ENCODE measurements at places on chromosomes 16 and 17.

DNA sequence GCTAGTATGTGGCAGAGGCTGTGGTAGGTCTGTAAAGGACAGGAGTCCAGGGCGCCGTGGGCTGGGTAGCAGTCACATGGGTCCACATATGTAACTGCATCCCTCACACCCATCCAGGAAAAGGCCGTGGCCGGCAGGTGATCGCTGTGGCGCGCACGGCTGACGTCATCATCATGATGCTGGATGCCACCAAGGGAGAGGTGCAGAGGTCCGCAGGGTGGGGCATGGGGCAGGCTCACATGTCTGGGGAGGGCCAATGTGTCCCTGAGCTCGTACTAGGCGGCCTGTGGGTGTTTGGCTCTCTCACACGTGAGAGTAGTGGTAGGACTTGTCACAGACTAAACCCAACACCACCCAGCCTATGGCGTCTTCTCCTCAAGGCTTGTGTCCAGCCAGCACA, 9.0 kb upstream of the MYO15A start:
- DNase-seq = no peak

GRCh38 chr17:38728290-38728831, 1.8 kb upstream of the CISD3 start:
- DNase-seq = no peak

DNA sequence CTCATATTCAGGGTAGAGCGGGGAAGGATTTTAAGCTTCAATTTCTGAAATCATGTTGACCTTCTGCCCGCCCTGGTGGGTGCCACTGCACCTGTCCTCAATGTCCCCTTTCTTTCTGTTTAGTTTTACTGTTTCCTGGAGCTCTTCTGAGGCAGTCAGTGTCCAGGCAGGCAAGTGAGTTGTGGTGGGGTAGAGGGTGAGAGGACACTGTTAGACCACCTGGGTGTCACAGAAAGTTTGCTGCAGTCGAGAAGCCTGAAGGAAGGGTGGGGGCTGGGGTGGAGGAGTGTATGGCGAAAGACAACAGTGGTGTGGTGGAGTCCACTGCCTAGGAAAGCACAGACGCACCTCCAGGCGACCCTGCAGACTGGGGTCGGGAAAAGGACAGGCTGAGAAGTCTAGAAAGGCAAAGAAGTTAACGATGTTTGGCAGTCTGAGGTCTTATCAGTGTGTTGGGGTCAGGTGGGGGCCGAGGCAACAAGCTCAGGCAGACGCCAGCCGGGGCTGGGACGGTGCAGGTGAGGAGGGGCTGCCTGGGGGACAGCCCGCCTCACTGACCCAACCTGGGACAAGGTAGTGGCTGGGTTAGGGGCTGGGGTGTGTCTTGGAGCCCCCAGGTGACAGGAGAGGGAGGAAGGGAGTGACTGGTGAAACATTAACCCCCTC, 23.3 kb upstream of the HOXB13 start:
- no peak for DNase-seq

GRCh38 chr16:4659363-4660353, 33.7 kb upstream of the NUDT16L1 start:
- DNase-seq = no peak

DNA sequence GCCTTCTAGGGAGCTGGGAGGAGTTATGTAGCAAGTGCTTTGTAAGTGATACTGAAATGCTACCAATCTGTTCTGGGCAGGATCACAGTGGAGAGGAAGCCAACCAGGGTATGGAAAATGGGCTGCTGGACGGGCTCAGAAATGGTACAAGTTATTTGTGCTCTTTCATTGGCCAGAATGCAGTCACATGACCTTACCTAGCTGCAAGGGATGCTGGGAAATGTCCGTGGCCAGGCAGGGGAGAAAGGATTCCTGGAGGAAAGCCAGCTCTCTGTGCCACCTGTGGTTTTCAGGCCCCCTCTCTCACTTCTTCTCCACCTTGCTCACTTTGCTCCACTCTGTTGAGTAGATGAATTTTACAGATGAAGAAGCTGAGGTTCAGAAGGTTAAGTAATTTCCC, 4.8 kb downstream of the EEF2K start:
- DNase-seq = no peak

GRCh38 chr17:50529849-50530248, 2.7 kb upstream of the EPN3 start:
- DNase-seq = no peak

DNA sequence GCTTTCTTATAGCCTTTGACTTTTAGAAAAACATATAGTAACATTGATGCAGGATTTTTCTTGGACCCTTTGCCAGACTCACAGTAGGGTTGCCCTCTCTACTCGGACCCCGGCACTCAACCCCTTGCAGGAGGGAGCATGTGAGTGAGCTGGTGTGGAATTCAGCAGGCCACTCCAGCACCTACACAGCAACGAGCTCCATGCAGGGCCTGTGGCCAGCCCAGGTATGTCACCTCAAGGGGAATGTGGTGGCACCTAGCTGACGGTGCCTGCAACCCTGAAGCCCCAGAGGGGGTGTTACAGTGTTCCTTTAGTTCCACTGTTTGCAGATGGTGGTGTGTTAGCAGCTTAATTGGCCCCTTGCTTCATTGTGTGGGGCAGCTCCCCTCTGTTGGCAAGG, 414.9 kb downstream of the KCNJ2 start:
- no peak for DNase-seq

DNA sequence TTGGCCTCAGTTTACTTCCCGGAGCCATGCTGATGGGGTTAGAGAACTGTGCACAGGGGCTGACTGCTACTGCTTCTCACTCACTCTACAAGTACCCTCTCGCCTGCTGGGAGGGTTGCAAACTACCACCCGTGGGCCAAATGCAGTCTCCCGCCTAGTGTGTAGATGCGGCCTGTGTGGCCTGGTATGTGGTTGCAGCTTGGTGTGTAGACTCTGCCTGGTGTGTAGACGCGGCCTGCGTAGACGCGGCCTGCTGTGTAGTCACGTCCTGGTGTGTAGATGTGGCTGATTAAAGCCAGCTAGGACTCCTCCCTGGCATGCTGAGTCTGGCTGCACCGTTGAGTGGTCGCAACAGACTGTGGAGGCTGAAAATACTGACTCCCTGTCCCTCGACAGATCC, 7.3 kb downstream of the CANT1 start:
- DNase-seq = no peak

DNA sequence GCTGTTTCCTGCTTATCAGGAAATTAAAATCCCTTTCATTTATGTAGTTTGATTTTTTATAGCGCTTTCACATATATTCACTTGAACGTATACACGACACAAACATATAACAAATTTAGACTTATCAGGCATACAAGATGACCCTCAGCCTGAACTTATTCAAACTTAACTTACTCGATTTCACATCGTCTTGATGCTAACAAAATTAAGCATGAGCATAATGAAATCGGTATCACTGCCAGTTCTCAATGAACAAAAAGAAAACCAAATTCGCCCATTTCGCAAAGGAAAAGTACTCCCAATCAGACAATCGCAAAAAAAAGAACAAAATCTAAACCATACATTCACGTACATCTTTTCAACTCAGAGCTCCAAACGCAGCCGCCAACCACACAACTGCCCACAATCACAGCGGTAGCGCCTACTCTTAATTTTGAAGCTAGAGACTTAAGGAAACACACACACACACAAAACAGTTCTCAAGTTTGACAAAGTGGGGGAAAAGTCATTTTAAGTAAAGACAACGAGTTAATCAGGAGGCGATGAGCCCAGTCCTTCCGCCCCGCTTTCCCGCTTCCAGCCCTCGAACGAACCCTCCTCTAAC, 1.1 kb downstream of the GJC1 start:
- DNase-seq = no peak

DNA sequence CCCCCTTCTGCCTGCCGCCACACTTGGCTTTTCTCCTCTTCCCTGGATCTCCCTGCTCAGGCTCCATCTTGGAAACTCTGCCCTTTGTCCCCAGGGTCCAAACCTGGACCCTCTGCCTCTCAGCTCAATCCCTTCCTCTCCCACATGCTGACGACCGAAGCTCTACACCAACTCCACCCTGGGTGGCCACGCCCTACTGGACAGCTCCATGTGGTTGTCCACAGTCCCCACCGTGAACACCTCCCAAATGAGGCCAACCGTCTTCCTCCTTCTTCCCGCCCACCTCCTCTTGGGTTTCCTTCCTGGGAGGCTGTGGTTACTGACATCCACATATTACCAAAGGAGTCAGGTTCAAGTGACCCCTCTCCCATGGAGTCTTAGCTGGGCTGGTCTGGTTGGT, 22.6 kb upstream of the MLKL start:
- no peak for DNase-seq

- no peak for DNase-seq
Observed at GRCh38 chr17:79746889-79747507, 16.3 kb downstream of the ENPP7 start.

DNA sequence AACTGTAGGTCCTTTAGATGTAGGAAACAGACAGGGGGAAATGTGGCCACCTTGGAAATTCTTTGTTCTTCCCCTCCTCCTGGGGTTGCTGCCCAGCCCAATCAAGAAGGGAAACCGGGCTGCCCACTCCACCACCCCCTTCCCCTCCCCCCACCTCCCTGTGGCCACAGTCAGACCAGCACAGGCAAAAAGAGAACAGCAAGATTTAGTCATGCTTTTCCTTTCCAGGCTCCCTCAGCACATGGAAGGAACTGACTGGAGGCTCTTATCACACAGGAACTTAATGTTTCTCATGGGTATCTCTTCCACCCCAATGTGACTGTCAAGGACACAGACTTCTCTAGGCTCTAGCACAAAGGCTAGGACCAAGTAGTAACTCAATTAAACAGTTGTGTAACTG, 3.0 kb upstream of the CCL1 start:
- DNase-seq = no peak

DNA sequence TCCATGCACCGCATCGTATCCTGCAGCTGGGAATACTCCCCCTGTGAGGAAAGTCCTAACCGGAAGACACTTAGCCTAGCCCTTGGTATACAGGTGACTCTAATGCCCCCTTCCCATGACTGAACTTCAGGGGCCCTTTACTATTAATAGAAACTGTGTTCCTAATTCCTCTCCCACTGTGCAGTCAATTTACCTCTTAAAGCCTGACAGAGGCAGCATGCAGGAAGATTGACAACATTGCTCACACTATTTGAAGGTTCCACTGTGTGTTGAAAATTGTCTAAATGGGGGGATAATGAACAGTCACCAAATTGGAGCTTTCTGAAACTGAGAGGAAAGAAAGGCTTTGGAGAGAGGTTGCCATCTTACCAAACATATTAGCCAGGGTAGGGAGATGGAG, 222.6 kb downstream of the SHISA9 start:
- no peak for DNase-seq

- DNase-seq = no peak
Observed at GRCh38 chr17:69410671-69411070, 3.8 kb upstream of the MAP2K6 start.

- DNase-seq = no peak
Observed at GRCh38 chr16:59212492-59213024, 478.4 kb upstream of the GOT2 start.

DNA sequence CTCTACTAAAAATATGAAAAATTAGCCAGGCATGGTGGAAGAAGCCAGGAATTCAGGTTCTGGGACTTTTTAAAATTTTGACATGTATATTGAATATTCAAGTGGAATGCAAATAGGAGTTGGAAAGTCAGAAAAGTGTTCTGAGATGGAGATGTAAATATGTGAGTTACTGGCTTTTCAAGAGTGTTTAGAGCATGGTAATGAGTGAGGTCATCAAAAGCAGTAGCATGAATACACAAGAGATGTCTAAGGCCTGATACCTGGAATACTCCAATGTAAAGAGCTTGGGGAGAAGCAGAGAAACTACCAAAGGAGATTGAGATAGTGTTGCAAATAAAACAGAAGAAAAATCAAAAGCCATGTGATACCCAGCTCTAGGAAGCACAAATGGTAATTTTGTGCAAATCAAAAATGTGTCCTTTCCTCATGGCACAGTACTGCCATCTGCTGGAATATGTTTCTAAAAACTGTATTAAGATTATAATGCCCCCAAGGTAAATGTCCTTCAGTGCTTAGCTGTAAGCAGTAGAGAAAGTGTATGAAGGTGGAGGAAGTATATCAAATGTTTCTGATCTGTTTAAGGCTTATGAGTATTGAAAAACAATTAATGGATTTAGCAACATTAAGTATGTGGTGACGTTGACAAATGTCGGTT, 908.4 kb downstream of the KCNJ18 start:
- no peak for DNase-seq

GRCh38 chr16:21260870-21261791, 17.0 kb downstream of the CRYM start:
- no peak for DNase-seq

- DNase-seq = no peak
Observed at GRCh38 chr17:81666092-81666341, 388 bp downstream of the OXLD1 start.

- no peak for DNase-seq
Observed at GRCh38 chr16:4837733-4838501, 9.2 kb downstream of the GLYR1 start.

DNA sequence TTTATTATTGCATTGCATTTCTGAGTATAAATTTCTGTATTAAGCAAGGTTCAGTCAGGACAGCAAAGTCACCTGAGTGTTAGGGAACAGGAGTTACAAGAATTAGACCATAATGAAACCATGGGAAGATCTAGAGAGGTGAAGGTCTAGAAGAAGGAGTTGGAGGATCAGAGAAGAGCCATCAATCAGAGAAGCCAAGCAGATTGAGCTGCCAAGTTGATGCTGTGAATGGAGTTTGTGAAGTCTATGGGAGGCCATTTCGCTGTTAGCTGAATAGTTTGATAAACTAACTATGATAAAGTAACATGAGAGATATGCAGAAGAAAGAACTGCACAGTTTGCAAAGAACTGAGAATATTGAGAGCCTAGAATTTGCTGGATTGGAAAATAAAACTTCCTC, 40.4 kb downstream of the FBXL20 start:
- DNase-seq = no peak

GRCh38 chr17:7618608-7619007, 3.9 kb upstream of the FXR2 start:
- DNase-seq = no peak

DNA sequence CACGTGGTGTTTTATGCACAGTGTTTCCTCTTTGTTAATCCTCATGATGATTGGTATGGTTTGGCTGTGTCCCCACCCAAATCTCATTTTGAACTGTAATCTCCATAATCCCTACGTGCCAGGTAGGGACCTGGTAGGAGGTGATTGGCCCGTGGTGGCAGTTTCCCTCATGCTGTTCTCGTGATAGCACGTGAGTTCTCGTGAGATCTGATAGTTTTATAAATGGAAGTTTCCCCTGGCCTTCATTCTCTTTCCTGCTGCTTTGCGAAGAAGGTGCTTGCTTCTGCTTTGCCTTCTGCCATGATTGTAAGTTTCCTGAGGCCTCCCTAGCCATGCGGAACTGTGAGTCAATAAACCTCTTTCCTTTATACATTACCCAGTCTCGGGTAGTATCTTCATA, 115.8 kb downstream of the WWOX start:
- DNase-seq = no peak

GRCh38 chr17:55484575-55484974, 26.7 kb downstream of the SMIM36 start:
- DNase-seq = no peak

Measured in GM12892 (cell line).